ENCODE measurements at places on chromosomes 3 and 15. TPM values are rescaled to one million over a fixed set of nuclear protein-coding genes. Genes with fewer than 3 reads are reported as not detected.

- DNase-seq: no peak
These were observed 22.6 kb upstream of the SCG3 start for GRCh38 chr15:51658664-51659063.

Gene PLSCR4
- total RNA-seq: 13.5 TPM

DNA sequence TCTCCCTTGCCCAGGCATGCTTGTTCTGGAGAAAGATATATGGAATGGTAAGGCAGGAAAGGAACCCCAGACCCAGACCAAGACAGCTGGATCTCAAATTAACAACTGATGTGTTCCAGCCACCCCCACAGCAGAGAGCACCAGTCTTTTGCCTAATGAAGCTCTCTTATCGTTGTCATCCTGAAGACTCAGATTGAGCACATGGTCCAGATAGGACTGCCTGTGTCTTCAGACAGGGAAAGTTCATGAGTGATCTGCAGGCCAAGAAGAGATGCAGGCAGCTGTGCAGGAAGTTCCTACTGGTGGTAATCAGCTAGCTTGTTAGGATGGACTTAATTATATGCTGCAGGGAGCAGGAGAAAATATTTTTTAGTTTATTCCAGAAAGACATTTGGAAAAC is 53.3 kb downstream of the PPP2R3A start:
- peak; percentile 11 for DNase-seq

DNA sequence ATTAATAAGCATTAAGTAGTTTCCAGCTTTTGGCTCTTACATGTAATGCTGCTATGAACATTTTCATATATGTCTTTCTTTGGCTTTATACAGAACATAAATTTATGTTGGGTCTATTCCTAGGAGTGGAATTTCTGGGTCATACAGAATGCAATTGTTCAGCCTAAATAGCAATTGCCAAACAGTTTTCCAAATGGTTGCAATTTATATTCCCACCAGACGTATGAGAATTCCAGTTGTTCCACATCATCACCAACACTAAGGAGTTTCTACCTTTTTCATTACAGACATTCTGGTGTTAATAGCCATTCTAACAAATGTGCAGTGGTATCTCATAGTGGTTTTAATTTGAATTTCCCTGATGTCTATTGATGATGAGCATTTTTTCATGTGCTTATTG is 160.1 kb upstream of the TMC3 start:
- no peak for DNase-seq

DNA sequence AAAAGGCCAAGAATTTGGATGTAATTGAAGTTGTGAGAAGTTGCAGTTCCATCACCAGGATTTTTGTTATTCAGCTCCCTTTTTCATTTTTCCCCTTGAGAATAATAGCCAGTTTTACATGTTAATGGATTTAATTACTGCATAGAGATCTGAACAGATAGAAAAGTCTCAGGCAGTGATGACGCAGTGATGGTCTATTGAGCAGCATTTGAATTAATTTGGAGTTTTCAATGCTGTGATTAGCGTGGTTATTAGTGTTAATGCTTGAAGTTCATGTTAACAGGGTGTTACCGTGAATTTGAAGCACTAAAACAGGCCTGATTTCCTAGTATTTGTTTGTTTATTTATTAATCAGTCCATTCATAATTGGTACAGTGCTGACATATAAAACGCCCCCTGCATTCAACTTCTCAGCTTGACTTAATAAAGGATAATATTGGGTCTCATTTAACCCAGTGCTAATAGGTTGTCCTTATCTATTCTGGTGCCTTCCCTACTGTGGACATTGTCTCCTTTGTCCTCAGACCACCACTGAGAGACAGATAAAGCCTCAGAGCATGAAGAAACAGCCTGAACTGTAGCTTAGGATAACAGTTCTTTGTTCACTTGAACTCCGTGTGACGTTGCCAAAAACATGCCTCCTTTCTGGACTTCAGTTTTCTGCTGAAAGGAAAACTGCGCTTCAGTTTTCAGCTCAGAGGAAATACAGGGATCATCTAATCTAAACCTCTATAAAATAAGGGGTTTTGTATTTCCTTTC is 82.4 kb downstream of the RTP4 start:
- DNase-seq: no peak

- DNase-seq: no peak
These were observed 27.1 kb downstream of the CHST2 start for GRCh38 chr3:143146486-143147274.

- no peak for DNase-seq
These were observed 1.6 kb upstream of the TTLL3 start for GRCh38 chr3:9808345-9809037.

GRCh38 chr3:171086914-171087313 is 60.4 kb upstream of the SLC2A2 start:
- DNase-seq: no peak

GRCh38 chr3:152403632-152404066 is 134.9 kb downstream of the MBNL1 start:
- DNase-seq: peak; percentile 71

DNA sequence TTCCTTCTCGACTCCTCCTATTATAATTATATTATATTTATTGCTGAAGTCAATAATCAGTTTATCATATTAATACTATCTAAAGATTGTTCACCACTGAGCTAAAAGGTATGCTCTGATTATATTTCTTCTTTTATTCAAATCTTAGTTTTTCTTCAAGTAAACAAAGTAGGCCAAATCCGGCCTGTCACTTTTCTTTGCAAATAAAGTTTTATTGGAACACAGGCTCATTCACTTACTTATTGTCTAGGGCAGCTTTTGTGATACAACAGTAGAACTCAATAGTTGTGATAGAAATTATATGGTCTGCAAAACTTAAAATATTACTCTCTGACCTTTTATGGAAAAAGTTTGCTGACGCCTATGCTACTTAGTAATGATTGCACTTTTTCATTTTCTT is 92.4 kb upstream of the DNAJC19 start:
- DNase-seq: no peak

Gene AP3B2
- total RNA-seq: 0.64 TPM

Gene MYEF2
- total RNA-seq: 6.9 TPM

Gene TRIM42
- total RNA-seq: not detected

DNA sequence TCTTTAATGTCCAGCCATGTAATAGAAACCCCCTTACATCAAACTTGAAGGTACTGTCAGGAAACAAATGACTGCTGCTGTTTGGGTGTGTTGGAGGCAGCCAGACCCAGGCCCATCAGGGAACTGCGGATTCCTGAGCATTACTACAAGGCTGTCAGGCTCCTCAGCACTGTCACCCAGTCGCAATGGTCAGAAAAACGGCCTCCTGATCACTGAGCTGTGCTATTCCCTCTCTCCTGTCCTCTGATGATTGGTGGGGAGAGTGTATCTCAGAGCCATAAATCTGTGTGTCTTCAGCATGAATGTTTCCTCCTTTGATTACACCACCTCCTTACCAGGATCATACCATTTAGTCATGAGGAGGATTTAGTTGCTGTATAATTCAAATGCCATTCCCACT is 135.2 kb upstream of the GADL1 start:
- DNase-seq: no peak

Gene RTP3
- total RNA-seq: 0.43 TPM

Gene TGM5
- not detected for total RNA-seq

Gene SEMA3G
- 0.32 TPM for total RNA-seq

Gene SLC22A14
- 0.86 TPM for total RNA-seq

All from fibroblast of villous mesenchyme (primary cell).